ENCODE measurements at places on chromosomes 7 and 10. TPM values are rescaled to one million over a fixed set of nuclear protein-coding genes. Genes with fewer than 3 reads are reported as not detected.

GRCh38 chr10:114933588-114933987, 4.4 kb upstream of the TRUB1 start:
- H3K36me3 ChIP-seq, result no peaks in the 10 kb centered on the region
- DNase-seq, result no peak
- peaks cover 4% of the 10 kb centered on the region for H3K27me3 ChIP-seq
- no peak overlapping the region for H3K27ac ChIP-seq
- no peak overlapping the region for H3K4me3 ChIP-seq
- peaks cover 1% of the 10 kb centered on the region for H3K4me1 ChIP-seq

DNA sequence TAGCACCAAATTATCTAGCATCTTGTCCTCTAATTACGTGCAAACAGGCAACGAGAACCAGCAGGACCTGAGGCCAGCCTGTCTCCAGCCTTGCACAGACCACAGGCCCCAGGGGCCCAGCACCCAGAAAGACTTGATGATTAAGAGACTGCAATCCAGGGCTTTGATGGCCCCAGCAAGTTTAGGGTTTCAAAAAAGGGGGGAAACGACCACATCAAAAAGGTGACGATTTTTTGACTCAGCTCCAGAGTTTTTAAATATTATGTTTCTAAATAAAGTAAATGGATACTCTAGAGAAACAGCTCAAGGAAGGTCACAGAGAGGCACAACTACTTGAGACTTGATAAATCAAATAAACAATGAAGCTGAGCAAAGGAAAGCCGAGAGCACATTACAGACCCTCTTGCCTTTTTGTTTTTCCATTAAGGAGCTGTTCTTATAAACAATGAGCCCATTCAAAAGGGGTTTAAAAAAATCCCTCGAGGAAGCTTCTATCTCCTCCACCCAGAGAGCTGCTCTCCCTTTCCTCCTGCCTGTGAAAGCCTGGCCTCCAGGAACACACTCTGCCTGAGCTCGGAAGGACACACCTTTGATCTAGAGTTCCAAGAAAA, 44.1 kb downstream of the GLI3 start:
- no peak overlapping the region for H3K4me3 ChIP-seq
- no peaks in the 10 kb centered on the region for H3K27me3 ChIP-seq
- H3K36me3 ChIP-seq, result no peaks in the 10 kb centered on the region
- H3K27ac ChIP-seq, result no peak overlapping the region

GRCh38 chr10:102645388-102645740, 1.1 kb downstream of the TRIM8 start:
- DNase-seq, result peak; percentile 69
- H3K4me1 ChIP-seq, result peaks cover 47% of the 10 kb centered on the region
- H3K4me3 ChIP-seq, result peak overlapping the region; percentile 79
- peak overlapping the region; percentile 82 for H3K27ac ChIP-seq
- no peaks in the 10 kb centered on the region for H3K36me3 ChIP-seq

GRCh38 chr7:7918736-7919448, 49.7 kb upstream of the GLCCI1 start:
- no peaks in the 10 kb centered on the region for H3K27me3 ChIP-seq
- H3K27ac ChIP-seq, result no peak overlapping the region
- no peak overlapping the region for H3K4me3 ChIP-seq
- no peaks in the 10 kb centered on the region for H3K36me3 ChIP-seq
- H3K4me1 ChIP-seq, result peaks cover 37% of the 10 kb centered on the region
- no peak for DNase-seq

DNA sequence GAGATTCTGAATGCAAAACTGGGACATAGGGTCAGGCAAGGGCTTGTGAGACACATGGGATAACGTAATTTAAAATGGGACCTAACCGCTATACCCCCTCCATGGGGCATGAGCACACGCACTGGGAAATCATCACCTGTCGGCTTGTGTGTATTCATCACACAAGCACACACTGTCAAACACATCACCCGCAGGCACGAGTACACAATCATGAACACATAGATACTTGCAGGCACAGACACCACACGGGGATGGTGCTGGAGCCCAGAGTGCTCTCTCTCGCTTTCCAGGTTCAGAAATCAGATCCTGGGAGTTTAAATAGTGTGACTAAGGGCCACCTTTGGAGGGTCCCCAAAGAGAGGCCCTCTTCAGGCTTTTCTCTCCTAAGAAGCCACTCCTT, 19.6 kb upstream of the TLX1 start:
- H3K4me3 ChIP-seq, result no peak overlapping the region
- no peak for DNase-seq
- no peak overlapping the region for H3K27ac ChIP-seq

DNA sequence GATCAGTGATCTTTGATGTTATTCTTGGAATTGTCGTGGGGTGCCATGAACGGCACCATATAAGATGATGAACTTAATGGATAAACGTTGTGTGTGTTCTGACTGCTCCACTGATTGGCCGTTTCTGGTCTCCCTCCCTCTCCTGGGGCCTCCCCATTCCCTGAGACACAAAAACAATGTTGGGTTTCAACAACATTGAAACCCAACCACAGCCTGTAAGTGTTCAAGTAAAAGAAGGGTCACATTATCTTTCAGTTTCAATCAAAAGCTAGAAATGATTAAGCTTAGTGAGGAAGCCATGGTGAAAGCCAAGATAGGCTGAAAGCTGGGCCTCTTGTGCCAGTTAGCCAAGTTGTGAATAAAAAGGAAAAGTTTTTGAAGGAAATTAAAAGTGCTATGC, 19.5 kb downstream of the EN2 start:
- no peak overlapping the region for H3K4me3 ChIP-seq
- DNase-seq, result no peak
- no peaks in the 10 kb centered on the region for H3K4me1 ChIP-seq
- H3K36me3 ChIP-seq, result no peaks in the 10 kb centered on the region
- H3K27me3 ChIP-seq, result peaks cover 5% of the 10 kb centered on the region
- H3K27ac ChIP-seq, result no peak overlapping the region

DNA sequence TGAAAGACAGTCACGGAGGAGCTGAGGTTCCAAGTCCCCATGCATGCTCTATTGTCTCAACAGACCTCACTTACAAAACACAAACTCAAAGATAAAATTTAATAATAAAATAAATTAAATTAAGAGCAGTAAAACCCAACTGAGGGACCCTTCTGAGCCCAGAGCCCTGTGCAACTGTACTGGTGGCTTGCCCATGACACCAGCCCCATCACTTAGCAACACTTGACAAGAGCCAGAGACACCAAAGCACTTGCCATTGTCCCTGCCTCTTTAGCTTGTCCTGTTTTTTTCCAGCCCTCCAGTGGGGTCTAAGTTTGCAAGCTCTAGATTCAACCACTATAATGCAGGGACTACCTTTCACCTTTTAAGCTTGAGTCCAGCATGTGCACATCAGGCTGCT, 117.9 kb downstream of the JCAD start:
- no peak for DNase-seq
- no peak overlapping the region for H3K4me3 ChIP-seq
- no peaks in the 10 kb centered on the region for H3K4me1 ChIP-seq
- no peaks in the 10 kb centered on the region for H3K27me3 ChIP-seq

DNA sequence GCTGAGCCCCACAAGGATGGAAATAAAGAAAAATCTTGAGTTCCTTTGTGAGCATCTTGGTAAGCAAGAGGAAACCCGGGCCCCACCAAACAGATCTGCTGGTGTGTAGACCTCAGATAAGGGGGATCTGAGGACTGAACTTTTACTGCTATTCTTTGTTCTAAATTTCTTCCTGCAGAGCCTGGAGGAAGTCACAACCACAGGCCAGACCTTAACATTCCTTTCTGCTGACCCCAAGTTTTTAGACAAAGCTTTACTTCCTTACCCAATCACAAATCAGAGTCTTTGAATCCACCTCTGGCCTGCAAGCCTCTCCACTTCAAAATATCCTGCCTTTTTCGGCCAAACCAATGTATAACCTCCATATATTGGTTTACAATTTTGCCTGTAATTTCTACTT, 352.6 kb upstream of the AUTS2 start:
- no peaks in the 10 kb centered on the region for H3K27me3 ChIP-seq
- DNase-seq, result no peak
- H3K27ac ChIP-seq, result no peak overlapping the region
- no peaks in the 10 kb centered on the region for H3K4me1 ChIP-seq
- no peak overlapping the region for H3K4me3 ChIP-seq
- H3K36me3 ChIP-seq, result no peaks in the 10 kb centered on the region

DNA sequence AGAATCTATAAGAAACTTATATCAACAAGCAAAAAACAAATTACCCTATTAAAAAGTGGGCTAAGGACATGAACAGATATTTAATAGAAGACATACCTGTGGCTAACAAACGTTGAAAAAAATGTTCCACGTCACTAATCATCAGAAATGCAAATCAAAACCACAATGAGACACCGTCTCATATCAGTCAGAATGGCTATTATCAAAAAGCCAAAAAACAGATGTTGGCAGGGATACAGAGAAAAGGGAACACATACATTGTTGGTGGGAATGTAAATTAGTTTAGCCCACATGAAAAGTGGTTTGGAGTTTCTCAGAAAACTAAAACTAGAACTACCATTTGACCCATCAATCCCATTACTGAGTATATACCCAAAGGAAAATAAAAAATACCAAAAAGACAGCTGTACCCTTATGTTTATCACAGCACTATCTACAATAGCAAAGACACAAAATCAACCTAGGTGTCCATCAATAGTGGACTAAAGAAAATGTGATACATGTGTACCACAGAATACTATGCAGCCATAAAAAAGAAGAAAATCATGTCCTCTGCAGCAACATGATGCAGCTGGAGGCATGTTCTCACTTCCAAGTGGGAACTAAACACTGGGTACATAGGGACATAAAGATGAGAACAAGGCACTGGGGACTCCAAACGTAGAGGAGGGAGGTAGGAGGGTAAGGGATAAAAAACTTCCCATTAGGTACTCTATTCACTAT, 83.8 kb upstream of the TMEM168 start:
- no peak overlapping the region for H3K4me3 ChIP-seq
- H3K27ac ChIP-seq, result no peak overlapping the region
- H3K27me3 ChIP-seq, result no peaks in the 10 kb centered on the region
- no peaks in the 10 kb centered on the region for H3K4me1 ChIP-seq
- no peak for DNase-seq

DNA sequence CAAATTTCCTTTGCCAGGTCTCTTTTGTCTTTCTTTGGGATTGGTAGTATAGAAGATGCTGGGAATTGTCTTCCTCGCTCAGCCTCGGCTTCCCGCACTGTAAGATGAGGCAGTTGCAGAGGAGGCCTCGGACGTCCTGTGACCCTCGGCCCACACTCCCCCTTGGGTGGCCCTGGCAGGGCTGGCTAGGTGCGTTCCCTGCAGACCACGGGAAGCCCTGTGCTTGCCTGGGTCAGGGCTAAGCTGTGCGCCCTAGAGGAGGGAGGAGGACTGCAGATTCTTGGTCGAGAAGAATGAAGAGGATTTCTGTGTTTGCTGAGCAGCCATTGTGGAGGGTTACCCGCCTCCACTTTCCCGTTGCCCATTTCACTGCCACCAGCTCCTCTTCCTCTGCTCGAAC, 42.8 kb downstream of the WIPI2 start:
- H3K4me1 ChIP-seq, result no peaks in the 10 kb centered on the region
- H3K4me3 ChIP-seq, result no peak overlapping the region
- peaks cover 36% of the 10 kb centered on the region for H3K36me3 ChIP-seq

GRCh38 chr7:128381161-128381821, 19.8 kb upstream of the PRRT4 start:
- H3K4me1 ChIP-seq, result no peaks in the 10 kb centered on the region
- DNase-seq, result no peak
- no peak overlapping the region for H3K4me3 ChIP-seq
- no peaks in the 10 kb centered on the region for H3K36me3 ChIP-seq

GRCh38 chr10:131816157-131816775, 84.5 kb upstream of the PPP2R2D start:
- H3K4me1 ChIP-seq, result no peaks in the 10 kb centered on the region
- no peaks in the 10 kb centered on the region for H3K36me3 ChIP-seq
- no peak for DNase-seq
- no peak overlapping the region for H3K27ac ChIP-seq
- no peak overlapping the region for H3K4me3 ChIP-seq
- H3K27me3 ChIP-seq, result no peaks in the 10 kb centered on the region

GRCh38 chr10:1872151-1872726, 134.9 kb upstream of the ADARB2 start:
- H3K4me3 ChIP-seq, result no peak overlapping the region
- no peaks in the 10 kb centered on the region for H3K4me1 ChIP-seq
- no peak for DNase-seq
- no peak overlapping the region for H3K27ac ChIP-seq
- no peaks in the 10 kb centered on the region for H3K36me3 ChIP-seq

DNA sequence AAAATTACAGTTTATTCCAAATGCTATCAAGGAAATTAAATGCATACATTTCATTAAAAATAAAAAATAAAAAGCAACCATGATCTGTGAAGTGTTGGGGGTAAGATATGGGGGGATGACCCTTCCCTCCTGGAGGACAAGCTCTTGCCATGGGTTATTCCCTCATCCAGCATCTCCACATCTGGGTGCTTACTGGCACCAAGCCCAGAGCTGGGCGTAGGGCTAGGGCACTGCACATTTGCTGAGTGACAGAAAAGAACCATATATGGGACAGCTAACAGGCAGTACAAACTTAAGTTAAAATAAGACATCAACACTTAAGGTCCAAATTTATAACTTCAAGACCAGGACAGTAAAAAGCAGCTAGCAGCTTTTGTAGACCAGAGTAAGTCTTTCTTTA, 10.2 kb downstream of the CCDC6 start:
- no peaks in the 10 kb centered on the region for H3K27me3 ChIP-seq
- no peak overlapping the region for H3K4me3 ChIP-seq
- no peaks in the 10 kb centered on the region for H3K36me3 ChIP-seq
- peaks cover 24% of the 10 kb centered on the region for H3K4me1 ChIP-seq
- no peak for DNase-seq
- H3K27ac ChIP-seq, result no peak overlapping the region

DNA sequence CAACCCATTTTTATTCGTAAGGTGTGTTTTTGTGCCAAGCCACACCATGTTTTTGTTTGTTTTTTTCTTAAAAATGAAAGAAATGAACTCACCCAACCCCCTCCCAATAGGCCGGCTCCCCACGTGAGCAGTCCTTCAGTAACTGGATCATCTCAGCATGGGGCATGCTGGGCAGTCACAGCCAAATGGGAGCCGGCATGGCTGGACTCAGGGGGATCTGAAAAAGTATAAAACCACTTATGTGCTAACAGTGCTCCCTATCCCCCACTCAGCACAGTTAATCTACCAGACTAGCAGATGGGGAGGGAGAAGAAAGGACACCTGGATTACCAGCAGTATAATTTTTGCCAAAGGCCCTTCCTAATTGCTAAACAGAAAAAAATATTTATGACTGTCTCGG, 39.3 kb downstream of the BAZ1B start:
- DNase-seq, result no peak
- peaks cover 32% of the 10 kb centered on the region for H3K36me3 ChIP-seq
- H3K27ac ChIP-seq, result no peak overlapping the region
- H3K4me1 ChIP-seq, result no peaks in the 10 kb centered on the region
- no peak overlapping the region for H3K4me3 ChIP-seq
- H3K27me3 ChIP-seq, result no peaks in the 10 kb centered on the region

GRCh38 chr10:32376097-32376496, 29.1 kb upstream of the EPC1 start:
- peak overlapping the region; percentile 74 for H3K4me3 ChIP-seq
- peaks cover 60% of the 10 kb centered on the region for H3K4me1 ChIP-seq
- DNase-seq, result no peak
- H3K36me3 ChIP-seq, result peaks cover 4% of the 10 kb centered on the region
- H3K27me3 ChIP-seq, result no peaks in the 10 kb centered on the region

Gene MRPS33
- total RNA-seq, result 46.7 TPM

Gene EPO
- total RNA-seq, result not detected

Gene CFAP70
- 5.6 TPM for total RNA-seq

Gene INMT
- 0.87 TPM for total RNA-seq

Gene SP8
- total RNA-seq, result not detected

Gene MBL2
- not detected for total RNA-seq

Gene AKR1C8
- 9.2 TPM for total RNA-seq

Gene SLC25A13
- total RNA-seq, result 9.1 TPM

Gene NEBL
- not detected for total RNA-seq

Gene CALHM2
- 80.5 TPM for total RNA-seq

Gene SRRT
- total RNA-seq, result 272 TPM
